CD4-positive, alpha-beta T cell treated with Interleukin-15 for 1 hour (primary cell): ENCODE measurements at places on chromosomes 3 and 15.

DNA sequence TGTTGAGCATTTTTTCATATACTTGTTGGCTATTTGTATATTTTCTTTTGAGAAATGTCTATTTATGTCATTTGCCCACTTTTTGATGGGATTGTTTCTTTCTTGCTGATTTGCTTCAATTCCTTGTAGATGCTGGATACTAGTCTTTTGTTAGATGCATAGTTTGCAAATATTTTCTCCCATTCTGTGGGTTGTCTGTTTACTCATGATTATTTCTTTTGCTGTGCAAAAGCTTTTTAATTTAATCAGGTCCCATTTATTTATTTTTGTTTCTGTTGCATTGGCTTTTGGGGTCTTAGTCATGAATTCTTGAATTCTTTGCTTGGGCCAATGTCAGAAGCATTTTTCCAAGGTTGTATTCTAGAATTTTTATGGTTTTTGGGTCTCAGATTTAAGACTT, 251.7 kb downstream of the WNT5A start:
- no peak for DNase-seq

DNA sequence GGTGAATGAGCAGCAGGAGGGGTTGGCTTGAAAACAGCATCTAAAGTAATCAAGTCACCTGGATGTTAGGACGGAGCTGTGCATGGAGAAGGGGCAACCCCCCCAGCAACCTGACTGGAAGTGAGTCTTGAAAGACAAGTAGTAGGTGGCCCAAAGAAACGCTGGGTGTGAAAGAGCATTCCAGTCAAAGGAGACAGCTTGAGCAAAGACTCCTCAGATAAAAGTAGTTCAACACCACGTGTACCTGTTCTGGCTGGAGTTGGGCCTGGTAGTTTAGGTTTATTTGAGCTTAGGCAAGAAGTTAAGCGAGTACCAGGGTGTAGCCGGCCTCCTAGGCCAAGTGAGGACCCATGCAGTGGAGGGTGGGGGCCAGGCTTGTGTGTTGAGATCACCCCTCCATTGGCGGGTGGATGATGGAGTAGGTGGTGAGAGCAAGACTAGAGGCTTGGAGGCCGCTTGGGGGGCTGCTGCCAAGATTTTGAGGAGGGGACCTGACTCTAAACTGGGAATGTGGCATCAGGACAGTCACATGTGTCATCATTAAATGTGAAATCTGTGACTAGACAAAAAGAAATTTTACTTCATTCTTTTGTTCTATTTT, 61.3 kb downstream of the ABHD2 start:
- no peak for DNase-seq

GRCh38 chr3:17500618-17501017, 241.8 kb downstream of the TBC1D5 start:
- DNase-seq, result no peak

GRCh38 chr3:34365231-34365630, 566.8 kb downstream of the PDCD6IP start:
- no peak for DNase-seq

- DNase-seq, result no peak
These were observed 17.1 kb downstream of the FAH start for GRCh38 chr15:80169768-80170357.

GRCh38 chr3:50347187-50347813, 1.8 kb upstream of the ZMYND10 start:
- DNase-seq, result peak; percentile 84

- DNase-seq, result no peak
These were observed 121.8 kb upstream of the CADM2 start for GRCh38 chr3:84836961-84837360.

DNA sequence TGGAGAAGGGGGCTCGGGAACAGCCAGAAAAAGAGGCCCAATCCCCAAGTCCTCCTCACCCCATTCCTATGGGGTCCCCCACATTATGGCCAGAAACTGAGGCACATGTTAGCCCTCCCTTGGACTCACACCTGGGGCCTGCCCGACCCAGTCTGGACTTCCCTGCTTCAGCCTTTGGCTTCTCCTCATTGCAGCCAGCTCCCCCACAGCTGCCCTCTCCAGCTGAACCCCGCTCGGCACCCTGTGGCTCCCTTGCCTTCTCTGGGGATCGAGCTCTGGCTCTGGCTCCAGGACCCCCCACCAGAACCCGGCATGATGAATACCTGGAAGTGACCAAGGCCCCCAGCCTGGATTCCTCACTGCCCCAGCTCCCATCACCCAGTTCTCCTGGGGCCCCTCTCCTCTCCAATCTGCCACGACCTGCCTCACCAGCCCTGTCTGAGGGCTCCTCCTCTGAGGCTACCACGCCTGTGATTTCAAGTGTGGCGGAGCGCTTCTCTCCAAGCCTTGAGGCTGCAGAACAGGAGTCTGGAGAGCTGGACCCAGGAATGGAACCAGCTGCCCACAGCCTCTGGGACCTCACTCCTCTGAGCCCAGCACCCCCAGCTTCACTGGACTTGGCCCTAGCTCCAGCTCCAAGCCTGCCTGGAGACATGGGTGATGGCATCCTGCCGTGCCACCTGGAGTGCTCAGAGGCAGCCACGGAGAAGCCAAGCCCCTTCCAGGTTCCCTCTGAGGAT, 10.6 kb downstream of the MAP1A start:
- DNase-seq, result no peak

GRCh38 chr15:58506783-58507668, 75.2 kb downstream of the LIPC start:
- peak; percentile 43 for DNase-seq

GRCh38 chr3:10365316-10365715, 44.4 kb upstream of the SEC13 start:
- no peak for DNase-seq

DNA sequence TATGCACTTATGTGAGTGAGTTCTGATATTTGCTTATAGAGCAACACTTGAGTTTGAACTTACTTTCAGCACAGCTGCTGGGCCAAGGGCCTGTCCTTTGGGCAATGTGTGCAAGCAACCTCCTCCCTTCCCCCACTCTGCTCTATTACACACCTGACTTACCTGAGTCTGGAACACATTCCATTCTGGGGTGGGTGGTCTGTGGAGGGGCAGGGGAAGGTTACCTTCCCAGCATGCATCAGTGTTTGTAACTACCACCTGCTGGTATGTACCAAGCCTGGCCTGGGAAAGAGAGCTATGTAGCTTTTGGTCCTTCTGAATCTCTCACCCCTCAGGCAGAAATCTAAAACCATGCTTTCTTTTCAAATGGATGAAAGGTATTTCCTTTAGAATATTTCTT, 103.0 kb downstream of the ISL2 start:
- no peak for DNase-seq

DNA sequence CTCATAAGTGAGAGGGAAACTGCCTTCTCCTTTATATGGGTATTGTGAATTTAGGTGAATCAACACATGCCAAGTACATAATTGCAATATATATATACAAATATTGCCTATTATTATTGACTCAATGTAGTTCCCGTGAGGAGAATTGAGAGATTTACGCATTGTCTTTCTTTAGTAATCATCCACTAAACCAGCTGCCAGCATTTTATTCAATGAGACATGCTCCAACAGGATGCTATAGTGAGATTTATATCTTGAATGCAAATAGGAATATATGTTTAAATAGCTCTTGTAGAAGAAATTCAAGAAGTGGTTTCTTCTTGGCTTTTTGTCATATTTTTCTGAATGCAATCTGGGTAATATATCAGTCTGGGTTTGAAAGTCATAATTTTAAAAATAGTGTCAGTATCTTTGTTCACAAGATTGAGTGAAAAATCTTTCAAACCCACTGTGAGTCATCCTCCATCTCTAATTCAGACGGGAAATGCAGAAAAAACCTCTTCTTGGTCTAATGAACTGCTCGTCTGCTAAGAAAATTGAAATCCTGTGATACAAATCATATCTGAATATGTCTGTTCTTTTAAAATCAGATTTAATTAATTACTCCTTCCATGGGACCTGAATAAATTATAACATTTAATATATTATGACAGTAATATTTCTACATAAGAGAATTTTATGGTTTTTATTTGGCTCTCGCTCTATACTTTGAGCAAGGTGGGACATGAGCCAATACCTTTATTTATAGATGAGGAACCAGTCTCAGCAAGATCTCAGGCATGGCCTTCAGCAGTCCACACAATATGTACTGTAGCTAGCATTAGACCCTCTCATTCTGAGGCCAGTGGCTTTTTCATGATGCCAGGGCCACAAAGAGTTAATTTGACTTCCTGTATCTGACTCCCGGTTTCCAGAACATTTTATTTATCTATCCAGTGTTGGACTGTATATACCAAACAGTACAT, 516.0 kb downstream of the GABRG3 start:
- DNase-seq, result no peak

- no peak for DNase-seq
These were observed 297.1 kb upstream of the RARB start for GRCh38 chr3:25130724-25131520.

DNA sequence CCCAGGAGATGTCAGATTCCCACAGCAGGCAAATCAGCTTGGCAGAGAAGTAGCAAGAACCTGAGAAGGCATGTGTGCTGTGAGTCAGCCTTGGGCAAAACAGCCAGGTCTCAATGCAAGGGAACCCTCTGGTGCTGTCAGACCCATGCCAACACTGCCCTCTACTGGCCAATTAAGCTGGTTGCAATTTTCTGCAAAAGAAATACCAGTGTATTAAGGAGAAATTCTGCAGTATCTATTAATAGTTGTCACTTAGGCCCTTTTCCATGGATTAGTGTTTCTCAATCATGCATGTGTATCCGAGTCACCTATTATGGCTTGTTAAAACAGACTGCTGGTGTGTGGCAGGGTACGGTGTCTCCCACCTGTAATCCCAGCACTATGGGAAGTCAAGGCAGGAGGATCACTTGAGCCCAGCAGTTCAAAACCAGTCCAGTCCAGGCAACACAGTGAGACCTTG, 26.2 kb downstream of the MAP4 start:
- DNase-seq, result peak; percentile 72

- no peak for DNase-seq
These were observed 298.3 kb downstream of the ROBO2 start for GRCh38 chr3:77338195-77338594.

DNA sequence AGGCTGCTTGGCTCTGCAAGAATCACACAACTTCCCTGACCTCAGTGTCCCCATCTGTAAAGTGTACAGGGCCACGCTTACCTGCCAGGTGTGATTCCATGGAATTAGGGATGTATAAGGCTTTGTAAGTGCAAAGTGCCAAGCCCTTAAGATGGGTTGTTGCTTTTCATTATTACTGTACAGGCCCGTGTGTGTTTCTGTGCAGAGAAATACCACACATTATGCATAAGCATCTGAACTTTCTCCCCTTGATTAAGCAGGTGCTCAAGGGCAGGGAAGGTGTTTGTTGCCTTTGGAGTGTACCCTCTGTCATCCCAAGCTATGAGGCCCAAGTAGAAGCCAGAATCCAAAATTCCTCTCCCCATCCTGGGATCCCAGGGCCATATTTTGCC, 13.6 kb upstream of the HRH1 start:
- DNase-seq, result no peak

GRCh38 chr3:100128565-100128964, 14.3 kb upstream of the FILIP1L start:
- DNase-seq, result no peak

GRCh38 chr3:95629802-95630201, 1184.6 kb upstream of the EPHA6 start:
- no peak for DNase-seq

GRCh38 chr3:128573160-128573559, 77.5 kb downstream of the RPN1 start:
- DNase-seq, result no peak

- DNase-seq, result no peak
These were observed 785 bp upstream of the MYRIP start for GRCh38 chr3:39808467-39809180.

DNA sequence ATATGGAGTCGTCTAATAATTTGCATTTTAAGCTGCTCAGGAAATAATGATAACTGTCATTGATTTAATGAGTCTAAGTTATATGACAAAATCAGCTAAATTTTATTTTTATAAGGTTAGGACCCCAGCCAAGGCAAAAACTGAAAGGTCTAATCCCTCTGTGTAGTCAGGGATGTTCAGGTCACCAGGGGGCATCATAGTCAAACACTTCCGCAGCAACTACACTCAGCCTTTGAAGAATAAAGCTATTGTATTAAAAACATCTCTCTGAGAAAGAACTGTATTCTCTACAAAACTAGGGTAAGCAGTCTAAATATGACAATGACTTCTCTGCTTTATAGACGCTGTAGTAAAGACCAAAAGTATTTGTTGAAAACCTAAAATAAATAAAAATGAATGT, 15.0 kb downstream of the INTS14 start:
- DNase-seq, result no peak

GRCh38 chr15:35925275-35926006, 379.5 kb upstream of the DPH6 start:
- no peak for DNase-seq

- DNase-seq, result no peak
These were observed 37.0 kb downstream of the PPARG start for GRCh38 chr3:12325586-12326515.

- no peak for DNase-seq
These were observed 26.3 kb downstream of the FBXO22 start for GRCh38 chr15:75929799-75930565.

- no peak for DNase-seq
These were observed 739 bp downstream of the SNRPN start for GRCh38 chr15:24955531-24955921.
